ENCODE measurements at places on chromosomes 7 and 10.

- no peak for DNase-seq
These were observed 65.1 kb downstream of the GNA12 start for GRCh38 chr7:2779051-2779450.

DNA sequence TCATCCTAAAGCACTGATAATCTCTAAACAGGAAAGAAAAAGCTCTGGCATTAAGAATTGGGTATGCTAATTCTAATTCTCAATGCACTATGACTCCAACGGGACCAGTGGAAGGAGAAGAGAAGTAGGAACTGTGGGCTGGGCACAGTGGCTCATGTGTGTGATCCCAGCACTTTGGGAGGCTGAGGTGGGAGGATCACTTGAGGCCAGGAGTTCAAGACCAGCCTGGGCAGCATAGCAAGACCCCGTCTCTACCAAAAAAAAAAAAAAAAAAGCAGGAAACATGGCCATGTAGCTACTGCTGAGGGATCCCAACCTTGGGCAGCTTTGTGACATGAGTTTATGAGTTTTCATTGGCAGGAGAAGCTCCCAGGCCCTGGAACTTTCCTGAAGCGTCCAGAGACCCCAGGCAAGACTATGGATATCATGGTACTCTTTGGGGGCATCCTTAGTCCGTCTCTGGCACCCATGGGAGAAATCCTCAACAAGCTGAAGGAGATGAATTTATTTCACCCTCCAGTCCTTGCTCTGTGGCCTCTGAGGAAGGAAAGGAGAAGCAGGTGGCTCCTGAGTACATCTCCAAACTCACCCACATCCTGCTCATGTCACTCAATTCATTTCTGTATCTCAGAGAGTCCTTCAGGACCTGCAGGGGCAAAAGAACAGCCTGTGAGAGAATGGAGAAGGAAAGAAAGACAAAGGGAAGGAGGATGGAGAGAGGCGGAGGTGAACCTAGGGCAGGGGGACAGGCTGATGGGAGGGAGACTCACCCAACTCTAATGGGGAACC lies 99.5 kb downstream of the SPDYE5 start:
- DNase-seq = no peak

DNA sequence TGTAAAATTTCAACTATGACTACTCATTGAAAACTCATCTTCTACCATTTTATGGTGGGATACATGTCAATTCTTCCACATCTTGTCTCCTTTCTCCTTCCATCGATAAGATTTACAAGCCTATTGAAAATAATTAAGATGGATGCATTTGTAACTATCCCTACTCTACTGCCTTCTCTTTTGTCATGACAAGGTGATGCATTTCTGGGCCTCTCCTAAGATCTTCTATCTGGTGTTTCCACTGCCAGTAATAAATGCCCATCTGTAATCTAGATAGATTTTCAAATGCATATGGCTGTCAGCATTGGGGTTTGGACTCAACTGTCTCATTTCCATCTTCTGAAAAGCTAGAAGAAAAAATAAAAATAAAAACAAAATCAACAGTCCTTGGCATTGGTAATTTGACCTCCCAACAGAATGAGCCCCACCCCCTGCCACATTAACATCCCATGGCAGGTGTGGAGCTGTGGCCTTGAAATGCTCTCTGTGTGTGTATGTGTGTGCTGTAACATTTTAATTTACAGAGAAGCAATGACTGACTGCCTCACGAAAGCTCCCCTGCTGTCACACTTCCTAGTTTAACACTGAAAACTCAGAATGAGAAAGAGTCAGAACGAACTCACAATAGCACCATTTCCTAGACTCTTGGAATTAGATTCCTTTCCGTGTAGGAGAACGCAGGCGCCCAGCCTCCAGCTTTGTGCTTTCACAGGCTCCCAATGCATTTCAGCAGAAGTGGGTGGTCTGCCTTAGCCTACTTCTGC lies 74.2 kb downstream of the RHOBTB1 start:
- no peak for DNase-seq

GRCh38 chr7:80907141-80907601 lies 11.7 kb downstream of the SEMA3C start:
- no peak for DNase-seq

DNA sequence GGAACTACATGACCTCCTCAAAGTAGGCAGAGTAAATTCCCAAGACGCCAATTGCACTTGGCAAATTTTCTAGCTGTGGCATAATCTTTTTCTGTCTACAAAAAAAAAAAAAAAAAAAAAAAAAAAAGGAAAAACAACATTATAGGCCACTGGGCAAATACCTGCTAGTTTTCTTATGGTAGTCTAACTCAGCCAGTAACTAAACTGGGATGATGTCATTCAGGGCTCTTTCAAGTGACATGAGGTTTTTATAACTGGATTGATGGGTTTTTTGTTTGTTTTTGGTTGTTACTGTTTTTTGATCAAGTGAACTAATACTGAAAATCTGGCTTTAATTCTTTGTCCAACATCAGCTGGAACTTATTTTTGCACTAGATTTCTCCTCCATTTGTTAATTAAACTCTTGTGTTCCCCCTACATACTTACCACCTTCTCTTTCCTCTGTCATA lies 7.4 kb upstream of the VIM start:
- DNase-seq = no peak

GRCh38 chr7:18212758-18213157 lies 185.1 kb upstream of the PRPS1L1 start:
- DNase-seq = no peak

- DNase-seq = no peak
These were observed 71.9 kb downstream of the SGMS1 start for GRCh38 chr10:50551894-50552293.

GRCh38 chr10:128863823-128864405 lies 603.1 kb upstream of the MGMT start:
- DNase-seq = no peak

- DNase-seq = no peak
These were observed 102.8 kb downstream of the POLL start for GRCh38 chr10:101485207-101485606.

DNA sequence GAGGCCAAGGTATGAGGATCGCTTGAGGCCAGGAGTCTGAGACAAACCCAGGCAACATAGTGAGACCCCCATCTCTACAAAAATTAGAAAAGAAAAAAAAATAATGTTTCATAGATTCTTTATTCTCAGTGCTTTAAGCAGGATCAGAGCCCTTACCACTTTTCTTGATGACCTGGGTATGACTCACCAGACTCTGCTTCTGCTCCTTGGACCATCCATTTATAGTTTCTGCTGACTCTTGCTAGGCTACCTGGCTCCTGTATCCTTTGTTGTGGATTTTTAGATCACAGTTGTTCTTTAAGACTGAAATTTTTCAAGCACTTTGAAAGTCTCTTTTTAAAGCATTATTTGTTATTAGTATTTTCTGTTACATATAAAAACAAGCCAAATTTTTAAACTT lies 411.1 kb downstream of the GFRA1 start:
- DNase-seq = no peak

DNA sequence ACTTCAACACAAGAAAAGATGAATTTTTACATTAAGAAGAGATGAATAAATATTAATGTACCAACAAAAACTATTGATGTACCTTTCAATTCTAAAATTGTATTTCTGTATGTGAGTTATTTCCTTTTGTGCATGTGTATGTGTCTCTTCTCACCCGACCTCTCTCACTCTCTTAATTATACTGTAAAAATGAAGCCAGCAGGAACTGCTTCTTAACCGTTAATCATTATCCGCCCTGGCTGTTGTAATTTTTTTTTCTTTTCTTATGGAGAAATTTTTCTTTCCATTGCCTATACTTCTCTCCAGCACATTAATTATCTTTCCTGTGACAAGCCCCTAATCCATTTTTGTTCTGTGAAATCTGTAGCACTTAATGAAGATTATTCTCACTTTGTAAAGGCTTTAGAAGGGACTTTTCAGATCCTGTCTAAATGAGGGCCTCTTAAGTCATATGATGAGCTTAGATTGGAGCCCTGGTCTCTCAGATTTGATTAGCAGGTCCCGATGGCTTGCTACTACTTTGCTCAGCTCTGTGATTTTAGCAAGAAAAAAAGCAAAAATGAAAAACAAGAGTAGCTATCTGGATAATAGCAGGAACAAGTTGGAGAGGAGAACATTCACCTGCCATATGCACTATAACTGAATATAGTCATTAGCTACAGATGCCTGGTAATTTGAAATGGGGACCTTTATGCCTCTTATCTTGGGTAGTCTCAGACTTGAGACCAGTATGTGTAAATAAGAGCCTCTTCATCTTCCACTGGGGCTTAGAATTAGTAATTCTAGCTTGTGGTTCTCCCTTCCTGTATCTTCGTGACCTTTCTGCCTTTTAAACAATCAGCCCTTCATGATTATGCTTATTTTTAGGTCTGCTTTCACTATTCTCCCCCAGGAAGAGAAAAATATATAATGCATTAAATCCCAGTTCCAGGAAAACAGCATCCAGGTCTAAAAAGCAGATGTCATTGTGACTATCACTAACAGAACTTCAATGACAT lies 80.0 kb upstream of the COL1A2 start:
- no peak for DNase-seq

- no peak for DNase-seq
These were observed 139.6 kb downstream of the PTPN20 start for GRCh38 chr10:47050618-47051455.

DNA sequence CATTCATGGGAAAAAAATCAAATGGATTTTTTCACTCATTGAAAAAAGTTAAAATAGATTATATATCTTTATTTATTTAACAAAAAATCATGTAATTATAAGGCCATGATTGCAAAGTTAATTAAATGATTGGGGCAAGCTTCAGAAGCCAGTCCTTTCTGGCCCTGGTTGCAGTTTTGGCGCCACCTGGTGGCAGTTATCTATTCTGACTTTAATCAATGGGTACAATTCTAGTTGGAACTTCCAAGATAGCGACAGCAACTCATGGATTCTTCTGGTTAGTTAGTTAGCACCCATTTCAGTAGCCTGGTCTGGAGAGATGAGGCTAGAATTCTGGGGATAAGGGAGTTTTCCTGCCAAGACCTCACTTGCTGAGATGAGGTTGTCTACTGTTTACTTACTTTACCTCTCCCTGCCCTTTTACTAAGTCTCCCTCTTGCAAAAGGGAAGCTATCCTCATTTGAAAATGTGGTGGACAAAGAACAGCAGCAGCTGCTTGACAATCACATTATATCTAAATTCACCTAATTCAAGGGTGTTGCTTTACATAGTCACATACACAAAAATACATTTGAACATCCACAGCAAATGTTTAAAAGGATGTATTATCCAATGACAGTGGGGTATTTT lies 42.3 kb downstream of the NOC3L start:
- peak; percentile 16 for DNase-seq

GRCh38 chr7:127974446-127975035 lies 56.7 kb downstream of the LRRC4 start:
- no peak for DNase-seq

- no peak for DNase-seq
These were observed 2.7 kb upstream of the ZNF804B start for GRCh38 chr7:88756802-88757201.

DNA sequence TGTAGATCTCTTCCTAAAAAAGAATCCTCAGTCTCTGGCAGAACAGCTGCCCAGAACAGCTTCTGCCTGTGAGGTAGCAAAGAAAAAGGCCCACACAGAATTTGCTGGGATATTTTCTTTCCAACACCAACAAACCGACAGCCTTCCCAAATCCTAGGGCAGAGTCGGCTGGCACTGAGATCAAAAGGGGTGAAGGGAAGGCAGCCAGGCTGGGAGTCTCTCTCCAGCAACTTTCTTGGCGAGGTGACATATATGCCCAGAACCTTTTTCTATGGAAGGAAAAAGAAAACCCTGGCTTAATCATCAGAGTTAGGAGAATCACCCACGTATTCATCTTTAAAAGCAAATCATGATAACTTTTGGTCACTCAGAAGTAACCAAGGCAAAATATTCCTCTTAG lies 279.6 kb downstream of the DNAJB6 start:
- DNase-seq = no peak

DNA sequence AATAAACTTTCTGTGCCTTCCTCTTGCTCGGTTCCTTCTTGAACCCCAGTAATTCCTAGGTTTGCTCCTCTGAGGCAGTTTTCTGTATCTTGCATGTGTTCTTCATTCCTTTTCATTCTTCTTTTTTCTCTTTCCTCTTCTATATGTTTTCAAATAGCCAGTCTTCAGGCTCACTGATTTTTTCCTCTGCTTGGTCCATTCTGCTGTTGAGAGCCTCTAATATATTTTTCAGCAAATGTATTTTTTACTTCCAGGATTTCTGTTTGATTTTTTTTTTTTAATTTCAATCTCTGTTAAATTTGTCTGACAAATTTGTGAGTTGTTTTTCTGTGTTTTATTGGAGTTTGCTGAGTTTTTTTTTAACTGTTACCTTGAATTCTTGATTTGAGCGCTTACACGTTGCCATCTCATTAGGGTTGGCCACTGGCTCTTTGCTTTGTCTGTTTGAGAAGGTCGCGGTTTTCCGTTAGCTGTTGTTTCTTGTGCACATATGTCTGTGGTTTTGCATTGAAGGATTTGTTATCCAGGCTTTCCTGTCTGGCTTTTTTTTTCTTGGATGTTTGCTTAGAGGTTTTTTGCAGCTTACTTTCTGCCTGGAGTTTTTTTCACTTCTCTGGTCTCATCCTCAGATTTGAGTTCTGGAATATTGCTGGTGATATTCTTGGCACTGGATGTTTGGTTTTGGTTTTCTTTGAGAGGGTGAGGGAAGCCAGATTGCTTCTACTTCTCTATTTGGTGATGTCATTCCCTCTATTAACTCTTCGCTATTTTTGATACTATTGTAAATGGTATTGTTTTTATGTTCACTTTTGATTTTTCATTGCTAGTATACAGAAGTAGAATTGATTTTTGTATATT lies 12.7 kb downstream of the SPRN start:
- no peak for DNase-seq

GRCh38 chr7:101882005-101882421 lies 64.6 kb downstream of the CUX1 start:
- DNase-seq = no peak

GRCh38 chr10:119207713-119208552 lies 562 bp downstream of the GRK5 start:
- DNase-seq = peak; percentile 29

GRCh38 chr10:30359373-30360206 lies 10.5 kb upstream of the MTPAP start:
- peak; percentile 20 for DNase-seq

DNA sequence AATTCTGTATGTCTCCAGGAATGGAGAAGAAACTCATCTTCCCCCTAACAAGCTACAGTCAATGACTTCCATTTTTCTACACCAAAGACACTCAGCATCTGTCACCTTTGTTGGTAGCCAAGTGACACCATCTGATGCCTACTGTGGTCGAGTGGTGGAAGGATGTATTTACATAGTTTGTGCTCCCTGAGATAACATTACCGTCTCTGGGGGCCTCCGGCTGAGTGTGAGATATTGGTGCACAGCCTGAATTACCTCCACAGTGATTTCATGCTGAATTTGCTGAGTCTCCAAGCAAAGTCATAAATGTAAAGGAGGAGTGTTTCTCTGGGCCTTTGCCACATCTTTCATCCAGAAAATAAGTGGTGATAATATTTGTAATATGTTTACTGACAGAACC lies 114.0 kb downstream of the GRID1 start:
- DNase-seq = no peak

GRCh38 chr10:44689368-44689767 lies 221.8 kb upstream of the TMEM72 start:
- no peak for DNase-seq

- no peak for DNase-seq
These were observed 127.3 kb downstream of the LHPP start for GRCh38 chr10:124588736-124589490.

GRCh38 chr10:129958148-129958628 lies 5.9 kb downstream of the EBF3 start:
- DNase-seq = no peak

Measured in stimulated activated CD4-positive, alpha-beta T cell treated with anti-CD3 and anti-CD28 coated beads, TNF-alpha, amount 100 ng/mL, for 1 hour (primary cell).